ENCODE measurements at places on chromosomes 5 and 9.

DNA sequence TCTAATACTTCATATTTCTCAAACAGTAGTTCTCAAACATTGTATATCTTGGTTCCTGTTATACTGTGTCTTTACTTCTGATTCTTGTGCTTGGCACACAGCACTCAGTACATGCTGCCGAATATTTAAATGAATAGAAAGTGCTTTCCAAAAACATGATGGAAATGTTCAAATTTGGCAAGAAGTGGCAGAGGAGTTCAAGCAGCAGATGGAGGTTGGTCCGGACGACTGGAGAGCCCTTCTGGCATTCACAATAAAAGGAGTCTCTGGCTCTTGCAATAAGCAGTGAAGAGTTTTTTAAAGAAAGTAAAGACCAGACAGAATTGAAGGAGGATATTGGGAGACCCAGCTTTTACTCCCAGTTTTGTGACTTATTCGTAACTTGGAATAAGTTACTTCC lies 36.3 kb downstream of the TSTD2 start:
- no peak for DNase-seq

DNA sequence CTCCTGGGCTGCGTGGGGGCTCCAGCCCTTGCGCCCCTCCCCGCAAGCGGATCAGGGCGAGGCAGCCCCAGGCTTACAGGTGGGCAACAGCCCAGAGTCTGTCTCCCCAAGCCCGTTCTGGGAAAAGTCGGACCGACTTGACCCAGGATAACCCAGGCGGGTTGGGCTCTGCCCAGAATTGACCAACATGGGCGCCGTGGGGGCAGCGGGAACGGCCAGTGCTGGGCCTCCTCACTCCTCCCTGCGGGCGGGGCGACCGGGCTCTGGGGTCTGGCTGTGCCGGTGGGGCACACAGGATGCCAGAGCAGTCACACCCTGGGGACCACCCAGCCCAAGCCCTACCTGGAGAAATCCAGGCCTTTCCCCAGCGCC lies 15.3 kb upstream of the SYNPO start:
- DNase-seq = no peak

DNA sequence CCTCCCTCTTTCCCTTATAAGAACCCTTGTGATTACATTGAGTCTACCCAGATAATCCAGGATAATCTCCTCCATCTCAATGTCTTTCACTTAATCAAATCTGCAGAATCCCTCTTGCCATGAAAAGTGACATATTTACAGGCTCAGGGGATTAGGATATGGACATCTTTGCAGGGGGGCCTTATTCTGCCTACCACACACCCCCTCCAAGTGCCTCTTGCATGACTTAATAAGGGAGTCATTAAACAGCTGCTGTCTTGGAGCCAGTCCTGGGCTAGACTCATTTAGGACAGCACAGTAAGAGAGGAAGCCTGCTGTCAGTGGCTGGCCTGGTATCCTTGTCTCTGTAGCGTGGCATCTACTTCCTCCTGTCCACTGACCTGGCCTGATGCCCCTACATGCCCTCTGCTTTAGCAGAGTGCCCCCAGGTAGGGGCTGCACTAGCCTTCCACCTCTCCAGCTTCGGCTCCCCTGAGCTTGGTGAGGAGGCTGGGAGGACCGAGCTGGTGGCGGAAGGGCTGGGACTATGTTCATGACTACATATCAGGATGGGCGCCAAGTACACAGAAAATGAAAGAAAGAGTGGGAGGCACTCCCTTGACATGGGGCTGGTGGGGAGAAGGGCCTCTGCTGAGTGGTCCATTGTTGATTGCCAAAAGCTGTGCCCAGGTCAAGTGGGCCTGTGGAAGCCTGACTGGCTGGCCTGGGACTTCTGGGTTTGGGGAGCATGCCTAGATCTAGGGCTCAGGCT lies 17.2 kb downstream of the ENHO start:
- no peak for DNase-seq

DNA sequence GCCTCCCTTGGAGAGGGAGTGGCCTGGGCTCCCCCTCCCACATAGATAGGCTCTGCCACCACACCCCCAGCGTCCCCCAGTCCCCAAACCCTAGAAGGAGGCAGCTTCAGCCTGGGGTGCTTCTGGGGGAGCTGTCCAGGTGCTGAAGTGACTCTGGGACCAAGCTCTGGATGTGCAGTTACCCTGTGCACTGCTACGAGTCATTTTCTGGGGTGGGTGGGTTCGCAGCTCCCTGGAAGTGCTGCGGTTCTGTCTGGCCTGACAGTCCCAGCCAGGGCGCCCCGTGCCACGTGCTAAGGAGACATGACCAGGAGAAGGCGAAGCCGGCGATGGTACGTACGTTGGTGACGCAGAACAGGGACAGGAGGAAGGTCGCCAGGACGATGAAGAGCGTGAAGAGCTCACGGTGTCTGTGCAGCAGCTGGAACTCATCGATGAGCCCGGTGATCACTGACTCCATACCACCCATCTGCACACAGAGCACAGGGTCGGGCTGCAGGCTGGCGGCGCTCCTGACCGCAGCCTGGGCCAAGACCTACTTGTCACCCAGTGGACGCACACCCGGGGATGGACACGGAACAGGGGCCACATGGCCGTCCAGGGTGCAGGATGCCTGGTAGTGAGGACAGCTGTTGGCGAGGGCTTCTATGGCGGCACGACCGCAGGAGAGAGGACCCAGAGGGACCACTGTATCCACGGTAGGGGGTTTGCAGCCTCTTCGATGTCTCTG lies 35.7 kb downstream of the SLC6A3 start:
- no peak for DNase-seq

- DNase-seq = no peak
Observed at GRCh38 chr9:124779368-124780059, 2.6 kb downstream of the OLFML2A start.
